ENCODE measurements at places on chromosomes 6 and 20.

DNA sequence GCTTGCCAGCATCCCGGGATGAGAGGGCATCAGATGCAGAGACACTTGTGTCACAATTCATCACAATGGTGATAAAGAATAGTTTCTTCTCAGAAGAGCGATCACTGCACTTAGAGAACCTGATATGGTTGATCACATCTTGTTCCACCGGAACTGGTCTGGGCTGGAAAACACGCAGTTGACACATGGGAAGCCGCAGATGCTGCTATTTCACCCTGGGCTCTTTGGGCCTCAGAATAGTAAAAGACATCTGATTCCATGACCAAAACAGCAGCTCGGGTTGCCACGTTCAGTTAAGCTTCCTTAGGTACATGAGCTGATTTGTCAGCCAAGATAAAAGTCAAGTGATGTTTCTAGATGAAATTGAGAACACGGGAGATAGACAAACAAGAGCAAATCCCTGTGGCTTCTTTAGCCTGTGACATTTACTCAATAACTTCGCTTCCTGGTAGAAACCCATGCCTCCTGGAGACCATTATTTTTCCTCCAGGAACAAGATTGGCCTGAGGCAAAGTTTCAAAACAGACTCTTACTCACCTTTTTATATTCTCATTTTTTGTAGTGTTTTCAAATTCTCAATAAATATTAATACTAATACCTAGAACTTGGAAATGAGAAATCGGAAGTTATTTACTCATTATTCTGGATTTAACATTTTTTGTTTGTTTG is 59.4 kb downstream of the TRMT6 start:
- DNase-seq, result no peak

DNA sequence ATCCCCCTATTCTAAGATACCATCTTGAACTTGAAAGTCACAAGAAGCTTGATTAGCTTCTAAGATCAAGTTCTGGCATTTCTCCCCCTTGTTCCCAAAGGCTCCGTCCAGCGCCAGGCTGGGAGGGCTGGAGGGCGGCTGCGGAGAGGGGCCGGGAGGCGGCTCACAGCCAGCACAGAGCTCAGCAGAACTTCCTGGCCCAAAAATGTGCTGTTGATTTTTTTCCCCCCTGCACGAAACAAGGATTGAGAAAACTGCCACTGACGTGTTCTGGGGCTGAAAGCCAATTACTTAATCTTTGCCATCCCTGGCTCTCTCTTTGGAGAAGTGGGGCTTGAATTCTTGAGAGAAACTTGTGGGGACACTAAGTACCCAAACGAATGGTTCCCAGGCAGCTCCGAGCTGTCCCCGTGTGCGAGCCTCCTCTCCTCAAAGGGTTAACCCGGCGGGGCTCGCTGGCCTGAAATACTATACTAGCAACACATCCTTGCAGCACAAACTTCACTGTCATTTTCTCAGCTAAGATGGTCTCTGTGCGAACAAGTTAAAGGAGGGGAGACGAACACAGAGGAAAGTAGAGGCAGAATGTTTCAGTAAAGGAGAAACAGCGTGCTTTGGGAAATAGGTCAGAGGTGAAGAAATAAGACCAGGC is 452 bp downstream of the TRAF3IP2 start:
- peak; percentile 5 for DNase-seq

GRCh38 chr6:32982702-32983492 is 14.5 kb downstream of the BRD2 start:
- no peak for DNase-seq

DNA sequence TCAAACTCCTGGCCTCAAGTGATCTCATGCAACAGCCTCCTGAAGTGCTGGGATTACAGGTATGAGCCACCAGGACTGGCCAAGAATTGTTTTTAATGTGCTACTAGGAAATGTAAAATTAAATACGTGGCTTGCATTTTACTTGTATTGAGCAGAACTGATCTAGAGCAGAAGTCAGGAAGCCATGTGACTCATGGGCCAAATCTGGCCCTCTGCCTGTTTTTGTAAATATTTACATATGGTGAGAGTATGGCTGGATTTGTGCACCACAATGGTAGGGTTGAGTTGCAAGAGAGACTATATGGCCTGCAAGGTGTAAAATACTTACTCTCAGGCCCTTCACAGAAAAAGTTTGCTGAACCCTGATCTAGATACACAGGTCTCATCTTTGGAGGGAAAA is 75.8 kb downstream of the LAMP5 start:
- no peak for DNase-seq

DNA sequence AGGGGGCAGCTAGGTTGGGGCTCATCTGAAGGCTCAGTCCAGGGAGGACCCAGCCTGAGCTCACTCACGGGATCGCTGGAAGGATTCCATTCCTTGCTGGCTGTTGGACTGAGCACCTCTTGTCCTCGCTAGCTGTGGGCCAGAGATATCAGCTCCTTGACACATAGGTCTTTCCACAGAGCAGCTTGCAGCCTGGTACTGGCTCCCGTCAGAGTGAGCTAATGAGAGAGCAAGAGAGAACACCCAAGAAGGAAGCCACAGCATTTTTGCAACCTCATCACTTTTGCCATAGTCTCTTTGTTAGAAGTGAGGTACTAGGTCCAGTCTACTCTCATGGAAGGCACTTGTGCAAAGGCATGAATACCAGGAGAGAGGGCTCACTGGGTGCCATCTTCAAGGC is 179.9 kb downstream of the CDC5L start:
- no peak for DNase-seq

DNA sequence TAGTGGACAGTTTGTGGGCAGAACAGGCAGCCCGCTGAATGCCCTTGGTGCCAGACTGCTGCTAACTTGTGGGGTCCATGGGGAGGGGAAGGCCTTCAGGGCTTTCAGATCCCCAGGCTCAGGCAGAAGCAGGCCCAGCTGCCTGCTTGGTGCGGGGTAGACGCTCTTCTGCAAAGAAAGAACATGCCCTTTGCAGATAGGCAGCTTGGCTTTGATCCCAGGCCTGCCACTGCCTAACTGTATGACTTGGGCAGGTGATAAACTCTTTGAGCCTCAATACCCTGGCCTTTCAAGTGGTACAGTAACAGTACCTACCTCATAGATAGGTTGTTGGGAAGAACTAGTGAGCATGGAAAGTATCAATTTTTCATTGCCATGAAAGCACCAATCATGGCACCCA is 28.4 kb downstream of the CHMP4B start:
- DNase-seq, result no peak

DNA sequence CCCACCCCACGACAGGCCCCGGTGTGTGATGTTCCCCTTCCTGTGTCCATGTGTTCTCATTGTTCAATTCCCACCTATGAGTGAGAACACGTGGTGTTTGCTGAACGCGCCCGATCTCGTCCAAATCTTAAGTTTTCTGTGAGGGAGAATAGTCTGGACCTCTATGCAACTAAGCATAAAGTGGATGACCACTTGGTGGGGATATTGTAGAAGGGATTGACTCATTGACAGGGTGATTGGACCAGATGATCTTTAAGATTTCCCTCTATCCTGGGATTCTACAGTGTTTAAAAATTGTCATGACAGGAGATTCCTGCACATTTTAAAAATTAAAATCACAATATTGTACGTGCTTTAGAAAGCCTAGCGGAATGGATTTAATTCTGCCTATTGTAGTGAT is 141.3 kb downstream of the TRMT11 start:
- no peak for DNase-seq

DNA sequence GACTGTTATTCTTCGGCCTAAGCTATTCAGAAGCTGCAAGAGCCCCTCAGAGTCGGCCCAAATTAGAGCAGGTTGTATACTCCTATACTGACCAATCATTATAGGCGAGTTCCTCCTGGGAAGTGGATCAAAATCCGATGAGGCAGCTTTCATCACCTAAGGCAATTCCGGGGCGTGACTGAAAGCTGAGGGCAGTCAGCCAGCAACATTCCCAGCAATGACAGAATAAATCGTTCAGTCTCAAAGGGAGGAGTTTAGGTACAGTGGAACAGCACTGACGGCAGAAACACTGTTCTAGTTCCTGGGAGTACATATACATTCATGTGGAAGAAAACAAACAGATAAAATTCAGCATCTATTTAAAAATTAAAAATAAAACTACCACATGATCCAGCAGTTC is 10.8 kb downstream of the HLA-DQB2 start:
- DNase-seq, result no peak

DNA sequence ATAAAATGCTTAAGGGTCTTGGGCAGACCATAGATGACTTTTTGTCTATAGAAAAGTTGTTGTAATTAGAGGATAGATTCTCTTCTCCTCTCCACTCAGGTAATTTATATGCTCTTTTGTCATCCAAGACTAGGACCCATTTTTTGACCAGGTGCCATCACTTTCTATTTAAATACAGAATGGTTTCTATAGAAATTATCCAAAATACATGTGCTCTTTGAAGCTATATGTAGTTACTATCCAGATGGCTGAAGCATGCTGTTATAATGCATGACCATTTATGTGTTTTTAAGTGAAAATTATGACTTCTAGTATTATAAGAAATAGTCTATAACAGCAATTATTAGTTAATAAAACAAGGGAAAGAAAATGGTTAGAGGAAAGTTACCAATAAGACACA is 3.0 kb upstream of the MLIP start:
- no peak for DNase-seq

DNA sequence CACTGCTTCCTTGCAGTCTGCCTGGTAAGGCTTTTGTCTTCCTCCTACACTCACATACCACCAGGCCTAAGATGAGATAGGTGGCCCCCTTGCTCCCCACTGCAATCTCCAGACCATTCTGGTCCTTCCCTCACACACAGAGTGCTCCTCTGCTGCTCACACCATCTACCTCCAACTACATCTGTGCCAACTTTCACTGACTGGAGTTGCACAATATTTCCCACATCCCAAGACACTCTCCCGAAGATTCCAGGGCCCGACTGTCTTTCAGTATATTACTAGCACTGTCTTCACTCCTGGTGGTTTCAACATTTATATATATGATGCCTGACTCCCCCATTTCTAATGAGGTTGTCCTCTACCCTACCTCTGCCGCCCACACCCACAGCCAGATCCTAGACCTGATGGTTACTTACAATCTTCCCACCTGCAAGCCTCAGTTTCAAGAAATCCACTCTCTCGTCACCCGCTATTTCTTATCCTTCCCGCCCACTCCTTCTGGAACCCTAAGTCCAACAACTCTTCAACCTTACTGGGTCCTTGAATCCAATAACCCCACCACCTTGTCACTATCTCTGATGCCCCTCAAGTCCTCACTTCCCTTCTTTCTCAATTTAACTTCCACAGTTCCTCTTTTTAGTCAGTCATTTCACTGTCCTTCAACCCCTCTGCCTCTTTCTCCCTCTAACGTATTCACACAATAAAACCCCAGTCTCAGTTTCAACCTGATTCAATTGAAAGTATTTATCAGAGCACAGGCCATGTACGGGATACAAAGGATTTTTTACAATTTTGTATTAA is 21.6 kb downstream of the RALGAPA2 start:
- DNase-seq, result no peak

DNA sequence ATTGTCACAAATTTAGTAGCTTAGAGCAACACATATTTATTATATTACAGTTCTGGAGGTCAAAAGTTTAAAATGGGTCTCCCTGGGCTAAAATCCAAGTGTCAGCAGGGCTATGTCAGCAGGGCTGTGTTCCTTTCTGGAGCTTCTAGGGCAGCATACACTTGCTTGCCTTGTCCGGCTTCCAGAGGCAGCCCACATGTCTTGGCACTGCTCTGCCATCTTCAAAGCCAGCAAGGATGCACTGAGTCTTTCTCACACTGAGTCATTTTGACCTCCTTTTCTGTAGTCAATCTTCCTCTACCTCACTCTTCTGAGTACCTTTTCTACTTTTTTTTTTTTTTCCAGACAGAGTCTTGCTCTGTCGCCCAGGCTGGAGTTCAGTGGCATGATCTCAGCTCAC is 39.0 kb downstream of the ADGRF4 start:
- no peak for DNase-seq

DNA sequence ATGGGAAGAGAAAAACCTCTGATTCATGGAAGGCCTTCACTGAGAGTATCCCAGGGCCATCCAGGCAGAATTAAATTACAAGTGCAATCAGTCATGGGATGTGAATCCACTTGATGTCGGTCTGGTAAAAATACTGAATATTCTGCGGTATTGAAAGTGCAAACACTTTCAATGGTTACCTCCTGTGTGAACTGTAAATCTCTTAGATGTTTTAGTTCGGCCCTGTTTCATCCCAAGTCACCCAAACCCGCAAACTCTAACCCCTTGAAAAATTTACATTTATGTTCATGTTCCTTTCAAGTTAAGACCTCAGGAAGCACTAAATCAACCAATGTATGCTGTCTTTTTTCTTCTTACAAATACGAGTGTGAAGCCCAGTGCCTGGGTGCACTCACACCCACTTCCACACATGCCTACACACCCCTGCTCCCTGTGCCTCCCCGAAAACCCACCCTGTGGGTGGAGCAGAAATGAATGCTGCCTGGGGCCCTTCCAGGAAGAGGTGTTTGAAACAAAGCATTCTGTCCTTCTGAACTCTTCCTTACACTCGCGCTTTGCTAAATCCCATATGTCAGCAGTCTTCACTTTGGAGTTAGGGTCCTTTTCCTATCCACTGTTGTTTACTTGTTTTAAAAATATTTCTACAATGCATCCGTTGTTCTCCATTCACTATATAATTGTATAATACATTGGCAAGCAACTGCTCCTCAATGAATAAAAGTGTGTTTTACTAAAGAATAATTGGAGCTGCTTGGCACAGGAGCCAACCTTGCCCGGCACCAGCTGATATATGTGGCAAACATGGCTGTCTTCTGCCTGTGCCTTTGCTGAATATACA is 62.7 kb downstream of the FYN start:
- no peak for DNase-seq

Data from activated T-cell treated with anti-CD3 and anti-CD28 coated beads for 24 hours (primary cell).